ENCODE measurements at places on chromosomes 3 and 15.

DNA sequence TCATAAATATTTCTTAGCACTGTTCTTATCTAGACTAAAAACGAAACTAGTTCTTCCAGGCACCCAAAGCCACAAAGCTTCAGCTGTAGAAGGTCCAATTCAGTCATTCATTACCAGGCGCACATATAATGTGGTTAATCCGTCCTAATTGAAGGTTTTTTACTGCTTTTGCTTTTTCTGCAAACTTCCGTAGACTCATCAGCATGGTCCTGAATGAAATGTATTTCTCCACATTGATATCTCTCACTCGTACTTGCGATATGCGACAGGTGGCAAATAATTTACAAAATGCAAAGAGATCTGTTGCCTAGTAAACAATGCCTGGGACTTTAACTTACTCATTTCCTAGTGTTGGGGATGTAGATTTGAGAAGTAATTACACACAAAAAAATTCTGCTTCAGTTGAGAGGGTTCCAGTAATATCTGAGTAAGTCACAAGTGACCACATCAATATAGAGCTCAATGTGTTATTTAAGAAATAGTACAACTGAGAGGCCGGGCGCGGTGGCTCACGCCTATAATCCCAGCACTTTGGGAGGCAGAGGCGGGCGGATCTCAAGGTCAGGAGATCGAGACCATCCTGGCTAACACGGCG, 75.0 kb upstream of the MBNL1 start:
- no peak for DNase-seq

- DNase-seq, result no peak
These were observed 155.7 kb downstream of the RAB11A start for GRCh38 chr15:66025015-66025452.

DNA sequence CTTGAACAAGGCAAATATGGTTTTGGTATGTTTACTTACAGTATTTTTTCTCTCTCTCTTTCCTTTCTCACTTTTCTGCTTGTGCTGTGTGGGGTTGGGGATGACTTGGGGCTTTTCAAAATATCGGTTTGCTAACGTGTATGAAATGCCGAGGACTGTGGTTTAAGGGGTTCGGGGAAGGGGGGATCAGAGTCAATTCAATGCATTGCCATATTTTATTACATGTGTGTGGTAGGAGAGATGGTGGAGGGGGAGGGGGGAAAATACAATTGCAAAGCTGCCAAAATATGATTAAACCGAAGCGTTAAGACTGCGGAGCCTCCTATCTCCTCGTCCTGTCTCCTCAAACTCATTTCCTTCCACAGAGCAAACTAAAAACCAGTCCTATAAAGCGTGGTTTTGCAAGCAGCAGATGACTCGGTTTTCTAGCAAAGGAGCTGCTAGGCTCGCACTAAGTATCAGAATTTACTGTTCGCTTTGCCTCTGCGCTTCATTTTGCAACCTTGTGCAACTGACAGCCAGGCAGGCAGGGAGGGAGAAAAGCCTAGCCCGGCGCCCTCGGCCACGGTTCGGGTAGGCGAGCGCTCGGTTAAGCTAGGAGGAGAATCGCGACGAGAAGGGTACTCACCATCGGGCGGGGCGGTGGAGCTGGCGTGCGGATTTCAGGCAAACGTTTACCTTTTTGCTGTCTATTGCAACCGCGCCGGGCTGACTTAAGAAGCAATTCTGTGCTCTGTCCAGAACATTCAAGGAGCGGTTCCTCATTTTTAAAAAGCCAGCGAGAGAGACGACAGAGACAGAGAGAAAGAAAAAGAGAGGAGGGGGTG, 4.0 kb upstream of the NR2F2 start:
- DNase-seq, result no peak

DNA sequence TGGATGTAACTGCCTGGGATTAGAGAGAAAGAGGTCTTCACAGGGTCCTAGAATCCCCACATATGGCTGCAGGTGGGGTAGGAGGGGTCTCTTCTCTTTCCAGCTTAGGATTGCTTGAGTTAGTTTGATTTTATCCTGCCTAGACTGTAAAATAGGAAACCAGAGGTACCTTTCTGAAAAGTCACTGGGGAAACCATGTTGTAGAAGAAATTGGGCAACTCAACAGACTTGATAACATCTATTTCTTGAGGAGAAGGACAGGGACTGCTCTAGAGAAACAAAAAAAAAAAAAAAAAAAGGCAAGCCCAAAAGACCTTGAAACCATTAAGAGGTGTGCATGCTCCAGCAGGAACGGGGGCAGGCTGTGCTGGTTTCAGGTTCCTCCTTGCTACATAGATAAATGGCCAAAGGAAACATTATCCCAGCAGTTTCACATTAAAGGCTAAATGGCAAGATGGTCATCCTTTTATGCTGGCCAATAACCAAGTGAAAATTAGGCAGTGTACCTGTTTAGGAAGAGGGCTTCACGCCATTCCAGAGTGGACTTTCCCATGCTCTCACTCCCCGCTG, 116.1 kb downstream of the ALDH1A2 start:
- no peak for DNase-seq

GRCh38 chr3:43957553-43957952, 266.8 kb downstream of the ABHD5 start:
- DNase-seq, result no peak

- no peak for DNase-seq
These were observed 24.0 kb downstream of the KIF7 start for GRCh38 chr15:89630974-89631901.

DNA sequence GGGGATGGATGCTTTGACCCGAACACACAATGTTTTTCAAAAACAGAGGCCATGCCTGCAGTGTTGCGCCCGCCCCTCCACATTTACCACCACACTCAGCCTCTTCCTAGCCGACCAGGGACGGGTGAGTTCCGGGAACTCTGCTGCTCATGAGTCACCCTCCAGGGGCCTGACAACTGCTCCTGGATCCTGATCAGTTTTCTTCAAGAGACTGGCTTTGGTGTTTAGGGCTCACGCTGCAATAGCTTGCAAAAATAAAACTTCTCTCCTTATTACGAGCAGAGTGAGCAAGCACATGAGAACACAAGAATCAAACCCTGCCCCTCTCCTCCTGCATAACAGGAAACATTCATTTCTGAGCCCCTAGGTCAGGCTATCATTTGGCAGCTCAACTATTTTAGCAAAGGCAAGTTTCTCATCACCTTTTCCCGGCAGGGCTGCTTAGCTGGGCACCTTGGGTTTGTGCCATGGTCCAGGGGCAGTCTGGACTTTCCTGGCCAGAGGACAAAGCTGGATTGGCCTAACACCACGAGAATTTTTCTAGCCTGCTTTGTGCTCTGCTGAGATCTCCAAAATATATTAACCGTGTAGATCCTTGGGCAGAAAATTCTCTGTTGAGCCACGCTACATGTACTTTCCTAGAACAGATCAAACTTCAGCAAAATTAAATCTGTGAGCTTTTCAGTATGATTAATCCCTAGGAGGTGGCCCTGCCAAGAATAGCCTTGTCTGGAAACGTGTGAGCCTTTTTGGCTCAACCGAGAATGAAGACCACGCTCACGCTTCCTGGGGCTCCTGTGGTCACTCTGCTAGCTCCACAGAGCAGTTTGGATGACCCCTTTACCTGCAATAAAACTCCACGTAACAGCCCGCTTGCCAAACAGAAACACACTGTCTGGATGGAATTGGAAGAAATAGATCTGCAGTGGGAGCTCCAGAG, 52.7 kb upstream of the SPATA12 start:
- DNase-seq, result no peak

DNA sequence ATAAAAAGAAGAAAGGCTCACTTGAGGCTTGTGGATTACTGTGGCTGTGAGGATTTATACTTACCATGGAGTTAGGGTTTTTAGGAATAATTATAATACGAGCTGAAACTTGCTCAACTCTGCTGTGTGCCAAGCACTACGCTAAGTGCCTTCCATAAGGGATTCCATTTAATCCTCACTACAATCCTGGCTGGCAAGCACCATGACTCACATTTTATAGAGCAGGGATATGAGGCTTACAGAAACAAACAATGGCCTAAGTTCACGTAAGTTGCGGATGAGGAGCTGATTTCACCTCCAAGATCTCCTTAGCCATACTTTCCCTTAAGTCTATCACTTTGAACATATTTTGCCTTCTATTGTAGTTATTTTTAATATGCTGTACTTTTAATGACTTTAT, 43.9 kb upstream of the ARL8B start:
- no peak for DNase-seq

DNA sequence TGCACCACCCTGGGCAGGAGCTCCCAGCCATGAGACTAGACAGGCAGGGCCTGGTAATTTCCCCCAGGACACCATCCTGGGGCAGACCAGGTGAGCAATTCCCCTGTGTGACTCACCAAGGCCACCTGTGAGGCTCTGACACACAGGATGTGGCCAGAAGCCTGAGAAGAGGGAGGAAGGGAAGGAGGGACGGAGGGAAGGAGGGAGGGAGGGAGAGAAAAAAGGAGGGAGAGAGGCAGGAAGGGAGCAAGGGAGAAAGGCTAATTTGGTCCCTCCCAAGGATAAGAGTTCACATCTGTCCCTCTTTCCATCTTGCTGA, 25.9 kb downstream of the WNT7A start:
- no peak for DNase-seq

DNA sequence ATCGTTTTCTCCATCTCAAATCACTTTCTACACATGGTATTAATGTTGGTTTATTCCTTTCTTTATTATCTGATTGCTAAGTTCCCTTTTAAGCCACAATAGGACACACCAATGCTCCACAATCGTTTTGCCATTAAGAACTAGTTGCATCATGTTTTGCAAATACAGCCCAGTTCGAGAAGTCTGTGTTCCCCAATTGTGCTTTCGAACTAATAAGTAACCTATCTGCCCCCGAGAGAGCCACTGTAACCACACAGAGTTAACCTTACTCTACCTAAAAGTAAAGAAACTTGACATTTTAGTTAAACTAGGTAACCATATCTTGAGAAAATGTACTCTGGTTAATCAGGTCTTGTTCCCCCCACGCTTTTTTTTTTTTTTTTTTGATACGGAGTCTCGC, 39.1 kb downstream of the MAGI1 start:
- no peak for DNase-seq

Measured in stimulated activated CD4-positive, alpha-beta T cell treated with anti-CD3 and anti-CD28 coated beads, Interleukin-1b, Interleukin-23, amount 100 ng/mL, for 1 hour (primary cell).